Bronchus fibroblast of lung (primary cell): ENCODE measurements at places on chromosomes 12 and 14. TPM values are rescaled to one million over a fixed set of nuclear protein-coding genes. Genes with fewer than 3 reads are reported as not detected.

The RECQL gene
- total RNA-seq: 69.6 and 81.7 TPM in 2 replicates

The MNAT1 gene
- total RNA-seq: 31.9 and 38.9 TPM in 2 replicates

The PROX2 gene
- total RNA-seq: not detected in 2 replicates

The CCDC91 gene
- 7.1 and 7.7 TPM in 2 replicates for total RNA-seq

The LHX5 gene
- total RNA-seq: not detected in 2 replicates

The AVPR1A gene
- not detected in 2 replicates for total RNA-seq

The TCL1A gene
- not detected in 2 replicates for total RNA-seq

The SMCO2 gene
- not detected in 2 replicates for total RNA-seq

The ERBB3 gene
- 0.17 and 0.45 TPM in 2 replicates for total RNA-seq

The OASL gene
- total RNA-seq: 0.15 TPM in 1 of 2 replicates, not detected in the other

The VDR gene
- total RNA-seq: 2.2 and 3.5 TPM in 2 replicates

The BIN2 gene
- total RNA-seq: not detected in 2 replicates

The TOMM20L gene
- not detected in 2 replicates for total RNA-seq

The SLIRP gene
- total RNA-seq: 536 and 598 TPM in 2 replicates

The ZBTB42 gene
- total RNA-seq: 2.5 and 3.6 TPM in 2 replicates
